ENCODE measurements at places on chromosomes 7 and 10.
A peak's percentile ranks its signal among the peaks of the same experiment; 100 is the strongest.

DNA sequence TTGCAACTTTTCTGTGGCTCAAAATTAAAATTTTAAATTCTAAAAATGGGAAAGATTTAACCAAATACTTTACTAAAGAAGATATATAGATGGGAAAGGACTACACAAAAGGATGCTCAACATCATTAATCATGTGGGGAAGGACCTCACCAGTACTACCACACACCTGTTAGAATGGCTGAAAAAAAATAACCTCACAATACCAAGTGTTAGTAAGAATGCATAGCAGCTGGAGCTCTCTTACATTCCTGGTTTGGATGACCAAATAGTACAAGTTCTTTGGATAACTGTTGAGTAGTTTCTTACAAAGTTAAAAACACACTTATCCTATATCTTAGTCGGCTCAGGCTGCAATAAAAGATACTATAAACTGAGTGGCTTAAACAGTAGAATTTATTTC lies 33.9 kb downstream of the LIPJ start:
- DNase-seq: no peak
- no peak overlapping the region for H3K27ac ChIP-seq
- no peaks in the 10 kb centered on the region for H3K36me3 ChIP-seq
- H3K4me1 ChIP-seq: no peaks in the 10 kb centered on the region
- H3K27me3 ChIP-seq: peaks cover 13% of the 10 kb centered on the region

GRCh38 chr10:121065330-121065729 lies 214.2 kb downstream of the WDR11 start:
- no peak overlapping the region for H3K27ac ChIP-seq
- no peak for DNase-seq
- H3K36me3 ChIP-seq: no peaks in the 10 kb centered on the region
- no peak overlapping the region for H3K4me3 ChIP-seq
- H3K27me3 ChIP-seq: no peaks in the 10 kb centered on the region
- H3K4me1 ChIP-seq: no peaks in the 10 kb centered on the region

DNA sequence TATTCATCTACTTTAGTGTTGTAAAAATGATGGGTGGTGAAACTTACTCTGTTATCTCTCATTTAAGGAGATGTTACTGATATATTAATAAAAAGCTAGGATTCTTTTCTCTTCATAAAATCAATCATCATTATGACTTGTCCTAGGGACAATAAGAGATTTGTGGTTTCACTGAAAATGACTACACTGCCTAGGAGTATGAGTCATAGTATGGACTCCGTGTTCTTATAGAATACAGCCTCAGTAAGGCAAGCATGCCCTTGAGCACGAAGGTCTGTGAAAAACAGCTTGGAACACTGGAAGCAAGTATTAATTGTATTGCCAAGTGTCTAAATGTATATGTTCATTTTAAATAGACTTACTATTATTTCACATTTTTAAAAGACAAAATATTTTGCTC lies 749.2 kb upstream of the PCDH15 start:
- H3K27me3 ChIP-seq: no peaks in the 10 kb centered on the region
- H3K36me3 ChIP-seq: no peaks in the 10 kb centered on the region
- no peaks in the 10 kb centered on the region for H3K4me1 ChIP-seq
- no peak overlapping the region for H3K27ac ChIP-seq

DNA sequence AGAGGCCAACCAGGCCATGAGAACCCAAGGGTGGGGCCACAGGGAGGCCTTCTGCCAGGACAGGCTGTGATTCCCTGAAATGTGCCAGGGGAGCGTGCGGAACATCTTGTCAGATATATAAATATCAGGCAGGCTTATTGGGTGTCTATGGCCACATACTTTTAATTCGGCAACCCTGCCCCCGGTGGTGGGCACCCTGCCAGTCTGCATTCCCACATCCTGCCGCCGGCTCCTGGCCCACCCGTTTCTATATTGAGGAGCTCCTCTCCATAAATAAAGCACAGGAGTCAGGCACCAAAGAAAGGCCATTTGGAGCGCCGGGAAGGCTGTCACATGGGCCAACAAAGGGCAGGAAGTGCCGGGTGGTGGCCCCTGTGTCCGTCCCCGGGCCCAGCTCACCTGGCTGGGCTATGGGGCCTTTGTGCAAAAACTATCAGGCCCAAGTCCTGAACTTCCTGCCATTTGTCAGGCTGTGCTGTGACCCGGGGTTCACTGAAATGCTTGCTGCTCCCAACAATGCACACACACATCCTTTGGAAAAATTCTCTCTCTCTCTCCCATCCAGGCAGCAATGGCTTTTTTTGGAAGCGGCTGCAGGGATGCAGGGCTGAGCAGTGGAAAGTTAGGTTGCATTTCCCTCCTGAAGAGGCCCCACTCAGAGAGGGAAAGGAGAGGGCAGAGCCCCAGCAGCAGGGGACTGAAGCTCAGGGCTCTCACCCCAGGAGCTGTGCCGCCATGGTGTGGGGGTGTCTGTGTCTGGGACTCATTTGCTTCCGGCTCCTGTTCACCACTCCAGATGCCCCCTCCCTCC lies 25.0 kb upstream of the PODXL start:
- no peaks in the 10 kb centered on the region for H3K36me3 ChIP-seq
- H3K4me3 ChIP-seq: no peak overlapping the region
- no peak for DNase-seq
- H3K4me1 ChIP-seq: no peaks in the 10 kb centered on the region
- H3K27me3 ChIP-seq: no peaks in the 10 kb centered on the region

- no peak for DNase-seq
- no peaks in the 10 kb centered on the region for H3K27me3 ChIP-seq
Measured at GRCh38 chr10:121104476-121105111, 253.4 kb downstream of the WDR11 start.

- peaks cover 16% of the 10 kb centered on the region for H3K4me1 ChIP-seq
- peaks cover 72% of the 10 kb centered on the region for H3K27me3 ChIP-seq
- DNase-seq: peak; percentile 78
- peak within 1 kb of the TSS; percentile 70 for H3K4me3 ChIP-seq
- no peak within 1 kb of the TSS for H3K27ac ChIP-seq
Measured at GRCh38 chr10:92689663-92690210, at the start of gene HHEX. HHEX (plus strand) TSS chr10:92689955; CDS start chr10:92689987, 32 bp downstream.

DNA sequence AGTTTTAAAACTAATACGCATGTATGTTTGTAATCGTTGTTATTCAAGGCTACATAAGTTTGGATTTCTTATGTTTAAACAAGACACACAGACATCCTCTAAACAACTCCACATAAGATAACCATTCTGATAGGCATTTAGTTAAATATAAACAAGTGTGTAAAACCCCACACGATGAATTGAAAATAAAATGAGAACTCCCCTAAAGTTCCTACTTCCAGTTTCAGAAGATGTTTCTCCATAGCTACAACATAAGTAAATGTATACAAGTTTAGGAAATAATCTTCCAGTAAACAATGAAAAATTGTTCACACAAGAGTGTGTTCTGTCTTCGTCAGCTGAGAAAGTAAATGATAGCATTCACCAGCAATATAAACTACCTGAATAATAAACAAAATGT lies 246.8 kb downstream of the RNLS start:
- peaks cover 2% of the 10 kb centered on the region for H3K27me3 ChIP-seq
- no peak overlapping the region for H3K27ac ChIP-seq
- H3K4me1 ChIP-seq: peaks cover 6% of the 10 kb centered on the region
- no peak for DNase-seq
- peaks cover 3% of the 10 kb centered on the region for H3K36me3 ChIP-seq

DNA sequence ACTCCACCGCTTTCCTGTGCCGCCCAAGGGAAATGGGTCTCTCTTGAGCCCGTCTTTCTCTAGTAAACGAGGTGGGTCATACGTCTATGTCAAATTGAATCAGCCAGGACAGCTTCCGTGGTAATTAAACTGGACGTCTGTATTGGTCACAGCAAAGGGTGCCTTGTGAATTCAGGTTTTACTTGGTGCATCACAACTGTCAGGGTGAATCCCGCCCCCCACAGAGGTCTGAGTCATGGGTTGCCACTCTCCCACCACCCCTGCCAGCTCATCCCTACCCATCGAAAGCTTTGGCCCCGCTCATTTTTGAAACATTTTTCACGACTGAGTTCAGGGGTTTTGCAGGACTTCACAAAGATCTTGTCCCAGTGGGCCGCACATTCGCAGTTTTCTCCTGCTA lies 8.0 kb upstream of the SP8 start:
- peaks cover 79% of the 10 kb centered on the region for H3K27me3 ChIP-seq
- H3K4me3 ChIP-seq: no peak overlapping the region
- no peak overlapping the region for H3K27ac ChIP-seq

GRCh38 chr7:1285556-1286301 lies 53.1 kb downstream of the UNCX start:
- peaks cover 12% of the 10 kb centered on the region for H3K27me3 ChIP-seq
- H3K4me3 ChIP-seq: no peak overlapping the region
- H3K36me3 ChIP-seq: no peaks in the 10 kb centered on the region
- no peaks in the 10 kb centered on the region for H3K4me1 ChIP-seq
- H3K27ac ChIP-seq: no peak overlapping the region

GRCh38 chr7:80731281-80731680 lies 92.8 kb downstream of the CD36 start:
- no peaks in the 10 kb centered on the region for H3K36me3 ChIP-seq
- H3K4me3 ChIP-seq: no peak overlapping the region
- no peak overlapping the region for H3K27ac ChIP-seq
- no peaks in the 10 kb centered on the region for H3K4me1 ChIP-seq
- no peaks in the 10 kb centered on the region for H3K27me3 ChIP-seq
- DNase-seq: no peak

DNA sequence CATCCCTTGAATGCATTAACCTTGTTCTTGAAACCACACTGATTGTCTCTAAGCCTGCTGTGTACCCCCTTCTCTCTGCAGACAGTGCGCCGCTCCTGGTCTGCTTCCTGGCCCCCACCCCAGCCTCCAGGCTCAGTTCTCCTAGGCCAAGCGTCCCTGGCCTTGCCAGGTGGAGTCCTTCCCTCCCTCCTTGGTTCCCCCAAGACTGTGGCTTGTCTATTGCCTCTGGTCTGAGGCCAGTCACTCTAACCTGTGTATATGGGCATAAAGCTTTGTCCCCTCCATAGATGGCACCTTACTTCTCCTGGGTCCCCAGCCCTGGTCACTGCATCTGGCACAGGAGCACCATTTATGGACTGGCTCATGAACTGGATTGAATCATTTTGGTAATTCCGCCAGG lies 133.5 kb upstream of the EEPD1 start:
- H3K4me3 ChIP-seq: no peak overlapping the region
- no peak overlapping the region for H3K27ac ChIP-seq
- H3K27me3 ChIP-seq: peaks cover 4% of the 10 kb centered on the region
- no peaks in the 10 kb centered on the region for H3K36me3 ChIP-seq

DNA sequence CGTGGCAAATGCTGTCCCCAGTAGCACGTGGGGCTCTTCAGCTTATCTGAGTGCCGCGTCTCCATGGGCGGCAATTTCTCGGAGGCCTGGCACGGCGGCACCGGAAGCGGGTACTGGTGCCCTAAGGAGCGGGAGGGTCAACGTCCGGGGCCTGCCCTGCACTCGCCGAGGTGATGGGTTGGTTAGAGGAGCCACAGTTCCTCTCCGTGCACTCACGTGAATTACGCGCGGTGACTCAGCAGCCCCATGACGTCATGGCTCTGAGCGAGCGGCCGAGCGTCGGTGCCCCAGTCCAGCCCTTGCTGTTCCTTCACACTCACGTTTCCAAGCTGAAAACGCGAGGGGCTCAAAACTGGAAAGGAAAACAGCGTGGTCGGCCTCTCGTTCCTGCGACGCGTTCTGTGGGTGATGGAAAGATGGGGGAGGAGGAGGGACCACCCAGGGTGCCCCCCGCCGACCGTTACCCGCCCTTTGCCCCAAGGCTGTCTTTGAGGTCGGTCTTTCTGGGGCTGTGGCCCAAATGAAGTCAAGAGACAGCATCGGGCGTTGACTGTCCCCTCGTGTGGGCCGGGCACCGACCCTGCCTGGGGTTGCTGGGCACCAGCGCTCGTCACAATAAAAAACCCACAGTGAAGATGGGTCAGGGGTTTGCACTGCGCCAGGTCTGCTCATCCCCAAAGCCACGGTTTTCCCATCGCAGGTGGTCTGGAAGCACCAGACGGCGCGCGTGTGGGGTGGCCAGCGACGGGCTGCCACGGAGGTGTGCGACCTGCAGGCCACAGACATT lies 70.4 kb upstream of the CFAP46 start:
- no peak overlapping the region for H3K27ac ChIP-seq
- H3K27me3 ChIP-seq: no peaks in the 10 kb centered on the region
- H3K4me1 ChIP-seq: no peaks in the 10 kb centered on the region

DNA sequence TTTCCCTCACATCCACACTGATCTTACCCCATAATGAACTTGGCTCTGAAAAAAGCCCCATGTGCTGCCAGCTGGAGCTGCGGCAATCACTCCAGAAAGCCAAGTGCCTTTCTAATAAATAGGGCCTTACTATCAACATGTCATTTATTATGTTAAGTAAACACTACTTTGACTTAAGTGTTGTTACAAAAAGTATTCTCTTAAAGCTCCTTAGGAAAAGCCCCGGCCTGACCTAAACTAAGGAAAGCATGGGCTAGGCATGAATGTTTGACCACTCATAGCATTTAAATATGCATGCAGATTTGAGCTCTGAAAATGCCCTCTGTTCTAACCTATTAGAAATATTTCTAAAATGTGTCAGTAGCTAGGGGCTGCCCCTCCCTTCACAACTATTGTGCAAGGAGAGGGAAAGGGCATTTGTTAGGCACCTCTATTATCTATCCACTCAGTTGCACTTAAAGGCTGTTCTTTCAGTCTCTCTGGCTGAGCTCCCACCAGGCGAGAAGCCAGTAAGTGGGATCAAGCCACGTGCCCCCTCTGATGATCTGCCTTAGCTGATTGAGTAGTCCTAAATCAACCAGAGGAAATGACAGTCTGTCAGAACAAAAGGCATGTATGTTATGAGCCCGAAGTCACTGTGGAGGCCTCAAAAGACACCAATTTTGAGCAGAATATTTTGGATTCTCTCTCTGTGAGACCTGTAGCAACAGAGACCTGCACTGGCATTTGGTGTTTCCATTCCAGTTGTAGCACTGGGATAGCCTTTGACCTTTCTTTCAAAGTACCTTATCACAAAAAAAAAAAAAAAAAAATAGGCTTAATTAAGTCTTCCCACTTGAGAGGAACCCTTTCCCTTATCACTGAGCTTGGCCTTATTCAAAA lies 77.1 kb downstream of the ITGB8 start:
- H3K36me3 ChIP-seq: no peaks in the 10 kb centered on the region
- DNase-seq: no peak
- no peak overlapping the region for H3K27ac ChIP-seq
- H3K4me1 ChIP-seq: no peaks in the 10 kb centered on the region

DNA sequence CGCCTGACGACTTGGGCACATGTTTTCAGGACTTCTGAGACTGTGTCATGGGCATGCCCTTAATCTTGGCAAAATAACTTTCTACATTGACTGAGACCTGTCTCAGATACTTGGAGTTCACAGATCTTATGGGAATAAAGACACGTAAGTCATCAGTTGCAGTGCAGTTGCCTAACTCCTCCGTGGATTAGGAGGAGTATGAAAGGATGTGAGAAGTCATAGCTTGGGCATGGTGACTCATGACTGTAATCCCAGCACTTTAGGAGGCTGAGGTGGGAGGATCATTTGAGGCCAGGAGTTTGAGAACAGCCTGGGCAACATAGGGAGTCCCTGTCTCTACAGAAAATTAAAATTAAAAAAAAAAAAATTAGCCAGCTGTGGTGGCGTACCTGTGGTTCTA lies 49.6 kb downstream of the EXOC6 start:
- no peak overlapping the region for H3K4me3 ChIP-seq
- H3K27me3 ChIP-seq: no peaks in the 10 kb centered on the region
- no peak for DNase-seq
- peaks cover 8% of the 10 kb centered on the region for H3K36me3 ChIP-seq
